ENCODE measurements at places on chromosomes 3 and 15.
A peak's percentile ranks its signal among the peaks of the same experiment; 100 is the strongest.

- peak; percentile 86 for ATAC-seq
These were observed 19.6 kb upstream of the MOBP start for GRCh38 chr3:39447637-39448483.

DNA sequence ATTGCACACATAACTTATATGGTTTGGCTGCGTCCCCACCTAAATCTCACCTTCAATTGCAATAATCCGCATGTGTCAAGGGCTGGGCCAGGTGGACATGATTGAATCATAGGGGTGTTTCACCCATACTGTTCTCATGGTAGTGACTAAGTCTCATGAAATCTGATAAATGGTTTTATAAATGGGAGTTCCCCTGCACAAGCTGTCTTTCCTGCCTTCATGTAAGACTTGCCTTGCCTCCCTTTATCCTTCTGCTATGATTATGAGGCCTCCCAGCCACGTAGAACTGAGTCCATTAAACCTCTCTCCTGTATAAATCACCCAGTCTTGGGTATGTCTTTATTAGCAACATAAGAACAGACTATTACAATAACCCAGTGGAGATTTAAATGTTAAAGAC is 653.9 kb downstream of the ROBO1 start:
- peak; percentile 72 for ATAC-seq

- no peak for ATAC-seq
These were observed 14.4 kb upstream of the TM4SF4 start for GRCh38 chr3:149460117-149460516.

DNA sequence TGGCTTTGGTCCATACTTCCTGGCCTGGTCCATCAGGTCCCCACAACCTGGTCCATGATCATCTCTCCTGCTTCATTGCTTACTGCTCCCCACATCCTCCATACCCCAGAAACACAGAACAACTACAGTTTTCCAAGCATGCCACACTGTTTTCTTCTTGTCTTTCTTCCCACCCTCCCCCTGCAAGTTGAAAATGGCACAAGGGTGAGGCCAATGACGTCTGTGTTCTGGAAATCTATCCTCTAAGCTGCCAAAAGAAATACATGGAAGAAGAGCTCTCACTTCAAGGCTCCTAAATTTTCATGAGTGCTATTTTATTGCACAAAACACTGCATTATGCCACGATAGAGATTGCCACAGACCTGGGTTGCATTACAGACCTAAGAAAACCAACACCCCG is 404.4 kb downstream of the VPS13C start:
- no peak for ATAC-seq

GRCh38 chr3:30625541-30626438 is 19.4 kb downstream of the TGFBR2 start:
- ATAC-seq: no peak

GRCh38 chr3:140128631-140129030 is 193.6 kb downstream of the CLSTN2 start:
- ATAC-seq: peak; percentile 32

DNA sequence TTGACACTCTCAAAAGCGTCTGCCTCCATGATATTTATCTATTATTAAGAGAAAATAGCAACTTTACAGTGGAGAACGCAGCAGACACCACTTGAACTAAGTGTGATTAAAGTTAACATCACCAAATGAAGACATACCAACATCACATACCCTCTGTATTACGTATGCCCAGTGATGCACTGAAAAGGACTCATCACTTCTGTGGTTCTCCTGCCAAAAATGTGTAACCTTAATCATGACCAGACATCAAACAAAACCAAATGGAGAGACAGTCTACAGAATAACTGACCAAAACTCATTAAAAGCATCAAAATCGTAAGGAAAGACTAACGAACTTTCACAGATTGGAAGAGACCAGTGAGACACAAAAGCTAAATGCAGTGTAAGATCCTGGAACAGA is 103.2 kb downstream of the PPP2R3A start:
- ATAC-seq: no peak

DNA sequence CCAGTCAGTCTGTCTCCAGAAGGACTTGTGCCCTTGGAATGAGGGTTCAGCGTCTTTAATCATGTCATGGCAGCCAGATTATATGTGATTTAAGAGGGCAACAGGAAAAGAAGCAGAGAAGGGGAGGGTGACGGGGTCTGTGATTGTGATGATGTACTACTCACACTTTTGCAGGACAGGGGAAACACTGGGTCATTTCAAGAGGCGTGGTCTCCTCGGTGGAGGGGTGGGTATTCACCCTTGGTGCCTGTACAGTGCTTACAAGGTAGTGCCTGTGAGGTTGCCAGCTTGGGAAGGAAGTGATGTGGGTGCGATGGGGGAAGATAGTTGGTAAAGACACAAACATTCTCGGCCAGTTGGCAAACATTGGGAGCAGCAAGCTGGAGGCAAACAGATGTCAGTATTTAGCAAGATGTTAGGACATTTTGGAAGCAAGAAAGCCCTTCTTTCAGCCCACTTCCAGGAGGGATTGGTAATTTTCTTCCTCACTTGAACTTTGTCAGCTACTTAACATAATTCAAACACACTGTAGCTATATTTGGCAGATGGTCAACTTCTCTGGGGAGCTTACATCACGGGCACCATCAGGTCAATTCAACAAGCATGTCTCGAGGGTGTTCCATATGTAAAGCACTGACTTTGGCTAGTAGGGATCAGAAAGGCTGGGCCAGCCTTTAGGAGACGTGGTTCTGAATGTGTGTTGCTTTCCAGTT is 71.4 kb upstream of the ROPN1 start:
- peak; percentile 80 for ATAC-seq

DNA sequence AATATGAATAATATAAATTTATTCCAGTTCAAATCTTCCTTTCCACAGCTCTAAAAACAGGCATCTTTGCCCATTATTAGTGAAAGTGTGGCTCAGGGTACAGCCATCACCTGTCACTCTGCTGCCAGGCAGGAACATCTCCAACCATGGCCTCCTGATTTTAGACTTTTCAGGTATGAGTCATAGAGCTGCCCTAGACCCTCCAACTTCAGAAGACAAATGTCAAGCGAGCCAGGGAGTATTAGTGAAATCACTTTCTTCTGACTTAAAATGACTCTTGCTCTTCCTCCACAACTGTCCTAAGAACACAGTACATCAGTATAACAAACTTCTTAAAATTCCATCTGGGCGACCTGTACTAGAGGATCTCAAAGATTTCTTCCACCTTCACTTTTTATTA is 78.1 kb upstream of the AKAP13 start:
- no peak for ATAC-seq

- peak; percentile 52 for ATAC-seq
These were observed 141.4 kb downstream of the RBPMS2 start for GRCh38 chr15:64634027-64634426.

DNA sequence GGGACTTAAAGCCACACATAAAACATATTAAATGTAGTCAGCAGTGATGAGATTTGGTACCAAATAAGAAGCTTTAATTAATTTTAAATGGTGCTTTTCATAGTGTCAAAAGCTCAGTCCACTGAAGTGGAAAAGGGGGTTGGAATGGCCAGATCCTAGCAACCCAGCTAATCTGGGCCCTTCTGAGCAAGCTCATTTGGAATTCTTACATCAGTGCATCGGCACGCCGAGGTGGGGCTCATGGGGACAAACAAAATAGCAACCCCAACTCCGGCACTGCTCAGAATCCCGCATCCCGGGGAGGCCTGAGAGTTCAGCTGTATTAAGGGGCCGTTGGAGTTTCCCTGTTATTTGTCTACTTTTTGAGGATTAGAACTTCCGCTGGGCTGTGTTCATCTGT is 526.4 kb downstream of the SOX2 start:
- ATAC-seq: peak; percentile 62

DNA sequence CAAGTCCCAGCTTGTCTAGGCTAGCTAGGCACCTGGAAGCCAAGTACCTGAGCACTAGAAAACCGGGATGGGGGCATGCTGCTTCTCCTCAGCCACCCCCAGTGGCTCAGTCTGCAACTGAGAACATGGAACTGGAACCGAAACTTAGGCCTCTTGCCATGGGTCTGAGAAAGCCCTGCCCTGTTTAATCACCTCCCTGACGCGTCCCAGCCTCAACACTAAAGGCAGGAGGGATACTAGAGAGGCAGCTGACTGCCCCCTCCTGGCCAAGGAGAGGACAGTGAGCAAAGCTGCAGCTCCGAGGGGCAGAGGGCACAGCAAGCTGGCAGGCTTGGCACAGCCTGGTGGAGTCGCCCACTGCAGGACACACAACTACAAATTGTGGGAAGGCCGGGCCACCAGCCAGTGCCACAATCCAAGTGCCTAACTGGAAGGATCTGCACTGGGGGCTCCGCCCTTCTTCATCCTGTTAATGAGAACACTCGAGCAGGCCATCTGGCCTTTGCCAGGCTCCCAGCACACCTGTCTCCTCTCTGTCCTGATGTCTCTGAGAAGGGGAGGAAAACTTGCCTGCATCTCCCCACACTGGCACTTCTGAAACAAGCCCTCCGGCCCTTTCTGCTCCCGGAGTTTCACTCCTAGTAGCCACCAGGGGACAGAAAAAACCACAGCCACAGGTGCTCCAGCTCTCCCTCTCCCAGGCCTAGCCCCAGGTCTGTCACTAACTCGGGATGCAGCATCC is 53.7 kb downstream of the BDH1 start:
- ATAC-seq: peak; percentile 63

DNA sequence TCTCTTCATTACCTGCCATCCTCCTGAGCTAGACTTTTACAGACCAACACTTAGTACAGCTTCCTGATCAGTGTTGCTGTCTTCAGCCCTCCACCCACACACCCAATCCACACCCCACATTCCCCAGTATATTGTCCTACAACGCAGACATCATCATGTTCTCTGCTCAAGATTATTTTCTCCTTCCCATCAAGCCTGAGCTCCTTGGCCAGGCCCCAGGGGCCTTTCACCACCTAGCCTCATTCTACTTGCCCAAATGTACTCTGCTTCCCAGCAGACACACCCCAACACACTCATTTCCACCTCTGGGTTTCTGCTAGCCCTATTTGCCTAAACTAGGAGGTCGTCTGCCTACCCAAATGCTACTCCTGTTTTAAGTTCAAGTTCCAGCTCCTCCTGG is 37.0 kb downstream of the DAPK2 start:
- no peak for ATAC-seq

GRCh38 chr3:44050101-44050500 is 191.6 kb upstream of the TOPAZ1 start:
- ATAC-seq: peak; percentile 86

DNA sequence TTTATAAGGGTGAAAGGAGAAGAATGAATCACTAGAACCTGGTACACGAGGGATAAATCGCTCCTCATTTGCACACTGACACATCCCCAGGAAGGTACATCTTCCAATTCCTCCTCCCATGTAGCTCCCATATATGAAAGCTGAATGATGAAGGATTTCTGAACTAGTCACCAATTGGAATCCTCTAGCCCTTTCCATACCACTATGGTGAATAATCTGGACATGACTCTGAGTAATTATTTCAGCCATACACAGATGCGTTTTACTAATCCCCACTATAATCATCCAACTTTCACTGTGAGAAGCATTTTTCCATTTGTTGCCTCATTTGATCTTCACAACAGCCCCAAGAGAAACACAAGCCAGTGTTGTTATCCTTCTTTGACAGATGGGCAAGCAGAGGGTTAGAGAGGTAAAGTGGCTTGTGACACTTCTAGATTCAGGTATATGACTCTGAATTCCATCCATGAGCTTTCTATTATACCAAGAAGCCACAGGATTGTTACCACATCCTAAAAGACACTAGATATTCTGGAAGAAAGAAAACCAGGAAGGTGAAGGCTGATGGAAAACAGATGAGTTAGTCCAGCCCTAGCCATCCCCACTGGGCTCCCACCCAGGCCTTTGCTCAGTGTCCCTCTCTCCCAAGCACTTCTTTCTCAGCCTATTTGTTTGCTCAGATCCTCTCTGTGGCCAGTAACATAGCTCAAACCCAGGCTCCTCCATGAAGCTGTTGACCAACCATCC is 22.2 kb upstream of the BCL6 start:
- ATAC-seq: no peak

DNA sequence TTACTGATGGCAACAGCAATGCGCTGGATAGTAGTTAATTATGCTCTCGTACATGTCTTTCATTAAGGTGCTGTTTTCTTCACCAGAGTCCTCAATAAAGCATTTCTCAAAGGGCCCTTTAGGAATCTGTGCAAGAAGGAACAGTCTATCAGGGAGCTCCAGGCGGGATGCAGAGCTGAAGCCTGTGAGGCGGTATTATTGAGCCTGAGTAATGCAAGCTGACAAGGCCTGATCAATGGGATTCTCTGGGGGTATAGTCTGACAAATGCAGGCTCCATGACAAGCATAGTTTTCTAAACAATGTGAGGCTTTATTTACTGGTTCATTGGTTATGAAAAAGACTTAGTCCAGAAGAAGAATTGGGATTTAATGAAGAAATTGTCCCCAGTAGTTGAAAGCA is 530.9 kb upstream of the CBLB start:
- ATAC-seq: peak; percentile 89

- no peak for ATAC-seq
These were observed 153.2 kb upstream of the THBS1 start for GRCh38 chr15:39427705-39428104.

DNA sequence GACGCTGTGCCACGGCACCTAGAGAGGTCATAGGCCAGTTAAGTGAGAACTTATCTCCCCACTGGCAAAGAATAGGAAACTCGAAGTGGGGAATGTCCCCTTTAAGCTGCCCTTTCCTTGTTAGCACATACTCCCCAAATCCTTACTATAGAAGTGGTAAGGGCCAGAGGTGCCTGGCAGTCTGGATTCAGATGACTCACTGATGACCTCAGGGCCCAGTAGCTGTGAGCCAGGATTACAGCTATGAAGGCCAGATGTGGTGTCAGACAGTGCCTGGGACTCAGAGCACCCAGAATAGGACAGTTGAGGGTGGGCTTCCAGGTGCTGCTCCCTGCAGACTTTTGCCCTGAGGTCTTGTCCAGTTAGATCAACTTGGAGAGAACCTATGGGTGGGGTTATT is 37.7 kb downstream of the PDIA5 start:
- ATAC-seq: peak; percentile 68

Measured in motor neuron (in vitro differentiated cells).